ENCODE measurements at places on chromosomes 6 and 20.

DNA sequence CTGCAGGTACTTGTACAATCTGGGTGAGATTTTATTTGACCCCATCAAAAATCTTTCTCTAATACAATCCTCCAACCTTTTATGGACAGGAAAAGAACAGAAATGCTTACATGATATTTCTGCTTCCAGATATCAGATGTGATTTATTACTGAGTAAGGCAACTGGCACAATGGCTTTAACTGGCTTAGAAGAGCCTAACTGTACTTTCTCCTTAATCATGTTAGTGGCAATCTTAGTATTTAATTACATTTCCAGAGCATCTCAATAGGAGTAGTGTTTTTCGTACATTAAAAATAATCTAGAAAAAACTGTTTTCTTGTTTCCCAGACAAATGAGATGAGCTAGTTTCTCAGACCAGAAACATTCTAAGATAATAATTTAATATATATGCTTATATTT, 251.6 kb downstream of the KCNQ5 start:
- no peak for DNase-seq

- no peak for DNase-seq
These were observed 28.2 kb downstream of the CGA start for GRCh38 chr6:87066449-87067333.

DNA sequence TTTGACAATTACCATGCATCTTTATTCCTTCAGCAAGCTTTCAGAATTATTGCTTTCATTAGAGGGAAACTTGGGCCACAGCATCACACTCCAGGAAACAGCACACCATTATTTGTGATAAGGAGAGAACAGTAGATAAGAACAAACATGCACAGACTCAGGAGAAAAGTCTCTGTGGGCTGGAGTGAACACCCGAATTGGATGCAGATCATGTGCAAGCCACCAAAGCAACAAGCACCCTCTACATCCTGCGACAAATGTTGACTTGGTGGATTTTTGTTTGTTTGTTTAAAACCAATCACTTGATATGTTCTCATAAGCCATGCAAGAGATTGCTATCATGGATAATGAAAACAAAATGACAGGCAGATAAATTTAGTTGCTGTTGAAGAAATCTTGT, 67.7 kb upstream of the ZFP64 start:
- DNase-seq: no peak

DNA sequence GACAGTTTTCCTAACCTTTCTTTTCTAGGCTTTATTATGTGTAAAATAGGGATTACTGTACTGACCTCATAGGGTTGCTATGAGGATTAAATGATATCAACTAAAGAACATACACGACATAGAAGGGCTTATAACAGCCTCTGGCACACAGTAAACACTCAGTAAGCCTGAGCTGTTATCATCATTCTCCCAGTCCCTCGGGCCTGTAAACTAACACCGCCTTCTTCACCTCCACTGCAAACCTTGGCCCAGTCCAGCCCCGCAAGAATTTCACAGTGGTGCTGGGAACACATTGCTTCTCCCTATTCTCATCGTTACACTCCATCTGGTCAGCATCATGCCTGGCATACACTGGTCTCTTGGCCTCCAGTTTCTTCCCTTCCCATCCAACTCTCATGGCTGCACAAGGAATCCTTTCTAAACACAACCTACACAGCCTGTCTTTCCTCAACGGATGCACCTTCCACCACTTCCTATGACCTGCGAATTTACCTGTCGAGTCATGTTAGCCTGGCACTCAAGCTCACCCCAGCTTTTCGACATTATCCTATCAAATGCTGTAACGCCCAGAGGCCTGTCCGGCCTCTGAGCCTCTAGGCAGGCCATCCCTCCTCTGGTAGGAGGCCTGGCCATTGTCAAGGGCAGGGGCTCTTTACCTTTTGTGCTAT, 92.1 kb downstream of the FYN start:
- DNase-seq: no peak

Data from stimulated activated CD8-positive, alpha-beta memory T cell treated with anti-CD3 and anti-CD28 coated beads, Interleukin-12 subunit alpha, Interleukin-12 subunit beta, amount 100 ng/mL, for 4 hours (primary cell).